ENCODE measurements at places on chromosomes 2 and 18. TPM values are rescaled to one million over a fixed set of nuclear protein-coding genes. Genes with fewer than 3 reads are reported as not detected.

GALNT3 gene
- 38.6 TPM for total RNA-seq

TCF23 gene
- 0.38 TPM for total RNA-seq

SNORC gene
- 2.7 TPM for total RNA-seq

SP5 gene
- 0.25 TPM for total RNA-seq

- no peaks in the 10 kb centered on the region for H3K27me3 ChIP-seq
- no peak for DNase-seq
These were observed 20.9 kb downstream of the MARCHF4 start for GRCh38 chr2:216351172-216351925.

- H3K27ac ChIP-seq = no peak overlapping the region
- no peaks in the 10 kb centered on the region for H3K4me1 ChIP-seq
- no peak for DNase-seq
- H3K27me3 ChIP-seq = no peaks in the 10 kb centered on the region
- no peak overlapping the region for H3K4me3 ChIP-seq
These were observed 211.0 kb downstream of the CTNNA2 start for GRCh38 chr2:79723830-79724229.

- no peaks in the 10 kb centered on the region for H3K4me1 ChIP-seq
- H3K27me3 ChIP-seq = no peaks in the 10 kb centered on the region
- H3K36me3 ChIP-seq = no peaks in the 10 kb centered on the region
- H3K4me3 ChIP-seq = no peak overlapping the region
These were observed 527.4 kb downstream of the TMEM182 start for GRCh38 chr2:103289105-103289725.

DNA sequence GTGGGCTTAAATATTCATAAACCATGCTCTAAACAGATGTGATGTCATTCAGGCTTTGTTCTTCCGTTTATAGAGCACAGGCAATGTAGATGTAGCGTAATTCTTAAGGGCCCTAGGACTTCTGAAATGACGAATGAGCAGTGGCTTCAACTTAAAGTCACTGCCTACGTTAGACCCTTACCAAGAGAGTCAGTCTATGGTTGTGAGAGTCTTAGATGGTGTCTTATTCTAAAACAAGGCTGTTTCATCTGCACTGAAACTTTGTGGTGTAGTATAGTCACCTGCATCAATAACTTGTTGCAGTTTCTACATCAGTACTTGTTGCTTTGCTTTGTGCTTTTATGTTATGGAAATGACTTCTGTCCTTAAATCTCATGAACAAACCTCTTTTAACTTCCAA, 56.0 kb downstream of the PIK3C3 start:
- H3K27ac ChIP-seq = no peak overlapping the region
- DNase-seq = no peak
- H3K27me3 ChIP-seq = no peaks in the 10 kb centered on the region
- H3K4me1 ChIP-seq = no peaks in the 10 kb centered on the region

GRCh38 chr2:29273685-29274611, 158.7 kb downstream of the CLIP4 start:
- no peaks in the 10 kb centered on the region for H3K36me3 ChIP-seq
- no peak overlapping the region for H3K4me3 ChIP-seq
- no peaks in the 10 kb centered on the region for H3K27me3 ChIP-seq
- H3K27ac ChIP-seq = no peak overlapping the region
- DNase-seq = no peak

GRCh38 chr2:43345872-43346271, 119.5 kb upstream of the ZFP36L2 start:
- H3K36me3 ChIP-seq = no peaks in the 10 kb centered on the region
- no peaks in the 10 kb centered on the region for H3K27me3 ChIP-seq
- no peak overlapping the region for H3K4me3 ChIP-seq
- H3K27ac ChIP-seq = peak overlapping the region; percentile 74
- H3K4me1 ChIP-seq = peaks cover 33% of the 10 kb centered on the region

GRCh38 chr2:190443778-190444481, 35.8 kb downstream of the MFSD6 start:
- no peaks in the 10 kb centered on the region for H3K36me3 ChIP-seq
- H3K27me3 ChIP-seq = no peaks in the 10 kb centered on the region
- no peaks in the 10 kb centered on the region for H3K4me1 ChIP-seq
- H3K27ac ChIP-seq = no peak overlapping the region

GRCh38 chr2:24435391-24436316, 55.4 kb upstream of the NCOA1 start:
- H3K27ac ChIP-seq = peak overlapping the region; percentile 20
- no peaks in the 10 kb centered on the region for H3K36me3 ChIP-seq
- H3K4me1 ChIP-seq = peaks cover 4% of the 10 kb centered on the region
- H3K4me3 ChIP-seq = no peak overlapping the region

DNA sequence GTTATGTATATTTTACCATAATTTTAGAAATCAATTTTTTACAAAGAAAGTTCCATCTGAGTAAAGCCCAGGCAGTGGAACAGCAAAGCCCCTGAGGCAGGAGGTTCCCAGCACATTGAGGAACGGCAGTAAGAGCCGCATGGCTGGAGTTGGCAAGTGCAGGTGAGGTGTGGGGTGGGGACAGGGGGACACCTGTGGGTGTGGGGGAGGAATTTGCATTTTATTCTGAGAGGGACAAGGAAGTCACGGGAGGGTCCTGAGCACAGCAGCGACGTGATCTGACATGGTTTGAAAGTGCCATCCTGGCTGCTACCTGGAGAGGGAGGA, 16.1 kb upstream of the ADI1 start:
- peak; percentile 58 for DNase-seq
- no peaks in the 10 kb centered on the region for H3K36me3 ChIP-seq
- no peaks in the 10 kb centered on the region for H3K27me3 ChIP-seq
- H3K4me3 ChIP-seq = peak overlapping the region; percentile 66
